ENCODE measurements at places on chromosomes 12 and 14.

DNA sequence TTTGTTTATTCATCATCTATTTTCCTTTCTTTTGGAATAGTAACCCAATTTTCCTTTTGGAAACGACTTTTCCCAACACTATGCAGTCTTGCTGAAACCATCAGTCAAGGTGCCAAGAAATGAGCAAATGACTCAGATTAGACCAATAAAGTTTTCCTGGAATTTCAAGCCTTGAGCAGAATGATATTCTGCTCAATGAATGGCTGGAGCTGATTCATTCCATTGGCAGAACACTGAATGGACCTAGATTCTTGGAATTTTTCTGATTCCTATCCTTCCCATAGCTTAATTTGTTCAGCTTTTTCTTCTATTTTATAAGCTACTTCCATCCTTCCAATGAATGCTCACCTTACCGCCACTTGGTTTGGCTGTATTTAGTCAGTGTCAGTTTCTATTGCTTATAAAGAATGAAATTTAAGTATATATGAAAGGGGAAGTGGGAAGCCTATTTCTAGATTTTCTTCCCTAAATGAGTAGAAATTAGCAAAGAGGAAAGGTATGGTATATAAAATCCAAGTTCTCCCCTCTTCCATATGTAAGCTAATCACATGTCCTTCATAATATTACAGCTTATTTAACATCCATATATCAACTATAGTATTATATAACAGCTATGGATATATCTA is 89.0 kb downstream of the C14orf39 start:
- no peak for DNase-seq

GRCh38 chr14:65637780-65638179 is 225.2 kb downstream of the FUT8 start:
- DNase-seq: no peak

DNA sequence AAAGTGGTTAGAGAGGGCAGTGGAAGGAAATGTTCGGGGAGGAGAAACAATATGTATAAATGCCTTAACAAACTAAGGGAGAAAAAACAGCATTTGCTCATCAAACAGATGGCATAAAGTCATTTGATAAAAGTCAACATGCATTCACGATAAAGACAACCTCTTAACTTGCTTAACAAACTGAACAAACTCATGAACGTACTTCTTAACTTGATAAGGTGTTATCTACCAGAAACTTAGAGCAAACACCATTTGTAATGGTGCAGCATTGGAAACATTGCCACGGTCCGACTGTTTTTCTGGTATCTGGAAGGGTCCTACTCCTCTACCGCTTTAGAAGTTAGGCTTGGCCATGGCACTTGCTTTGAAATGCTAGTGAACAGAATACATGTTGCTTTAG is 4.2 kb upstream of the RPS6KL1 start:
- no peak for DNase-seq

DNA sequence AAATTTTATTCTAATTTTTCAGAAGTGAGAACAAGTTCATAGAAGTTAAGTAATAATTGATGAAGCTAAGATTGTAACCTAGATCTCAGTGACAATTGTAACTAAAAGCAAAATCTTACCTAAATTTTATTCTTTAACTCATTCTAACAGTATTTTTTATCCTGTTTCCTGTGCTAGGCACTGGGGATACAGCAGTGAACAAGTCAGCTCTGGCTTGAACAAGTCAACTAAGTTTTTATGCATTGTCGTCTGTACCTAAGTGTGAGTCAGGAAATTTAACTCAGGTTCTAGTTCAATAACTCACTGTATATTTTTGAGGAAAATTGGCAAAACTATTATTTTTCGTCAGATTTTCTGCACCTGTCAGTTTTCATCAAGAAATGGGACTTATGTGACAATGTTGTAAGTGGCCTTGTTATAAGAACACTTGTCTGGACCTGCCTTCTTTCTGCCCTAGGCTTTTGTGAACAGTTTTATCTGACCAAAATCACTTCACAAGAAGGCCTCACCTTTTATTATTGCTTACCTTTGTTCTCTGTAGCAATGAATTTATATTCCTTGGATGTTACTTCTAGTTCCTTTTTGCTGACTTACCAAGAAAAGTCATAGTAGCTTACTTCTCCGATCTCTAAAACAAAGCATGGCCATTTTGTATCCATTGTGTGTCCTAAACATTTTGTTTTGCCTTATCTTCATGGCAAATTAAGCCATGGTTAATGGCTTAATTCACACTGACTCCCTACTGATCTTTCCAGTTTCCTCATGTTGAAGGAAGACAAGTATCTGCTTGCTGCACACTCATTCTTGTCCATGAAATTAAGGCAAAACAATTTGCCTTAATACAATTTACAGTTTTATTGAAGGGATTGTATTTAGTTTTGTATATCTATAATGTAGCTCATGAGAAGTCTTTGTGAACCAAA is 2.7 kb downstream of the TMTC3 start:
- DNase-seq: no peak

DNA sequence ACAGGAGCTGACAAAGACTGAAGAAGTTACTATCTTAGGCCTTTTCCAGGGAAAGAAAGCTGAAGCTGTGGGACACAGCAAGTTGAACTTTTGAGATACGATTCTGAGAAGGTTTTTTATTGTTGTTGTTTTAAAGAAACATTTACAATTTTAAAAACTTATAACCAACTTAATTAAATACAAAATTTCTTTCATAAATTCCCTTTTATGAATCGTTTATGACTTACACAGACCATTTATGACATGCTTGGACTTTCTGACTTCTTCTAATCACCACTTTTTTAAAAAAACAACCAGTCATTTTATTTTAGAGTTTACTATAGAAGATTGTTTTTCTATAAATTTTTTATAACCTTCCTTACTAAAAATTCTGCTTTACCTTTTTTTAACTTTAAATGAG is 68.7 kb downstream of the DHRS2 start:
- DNase-seq: no peak

- DNase-seq: no peak
These were observed 8.5 kb downstream of the CCDC85C start for GRCh38 chr14:99595524-99595923.

- no peak for DNase-seq
These were observed 83.6 kb upstream of the RESF1 start for GRCh38 chr12:31875609-31875964.

GRCh38 chr12:51923506-51924365 is 16.4 kb downstream of the ACVRL1 start:
- DNase-seq: no peak

DNA sequence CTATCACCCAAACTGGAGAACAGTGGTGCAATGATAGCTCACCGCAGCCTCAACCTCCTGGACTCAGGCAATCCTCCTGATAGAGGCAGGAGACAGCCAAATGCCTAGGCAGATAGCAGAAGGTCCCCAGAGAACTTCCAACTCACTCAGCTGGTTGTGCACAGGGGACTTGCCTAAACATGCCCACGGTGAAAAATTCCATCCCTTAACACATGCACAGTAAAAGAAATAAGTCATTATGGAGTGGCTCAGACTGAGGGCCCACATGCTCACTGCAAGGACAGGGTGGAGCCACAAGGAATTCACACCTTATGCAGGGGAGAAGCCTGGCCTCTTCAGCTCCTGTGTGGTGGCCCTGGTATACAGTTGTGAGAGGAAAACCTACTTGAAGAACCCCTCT is 525.8 kb upstream of the ATP2B1 start:
- no peak for DNase-seq

GRCh38 chr14:68878908-68879307 is 86.0 kb upstream of the ZFP36L1 start:
- DNase-seq: no peak

GRCh38 chr14:90727082-90727481 is 89.1 kb downstream of the TTC7B start:
- DNase-seq: no peak

DNA sequence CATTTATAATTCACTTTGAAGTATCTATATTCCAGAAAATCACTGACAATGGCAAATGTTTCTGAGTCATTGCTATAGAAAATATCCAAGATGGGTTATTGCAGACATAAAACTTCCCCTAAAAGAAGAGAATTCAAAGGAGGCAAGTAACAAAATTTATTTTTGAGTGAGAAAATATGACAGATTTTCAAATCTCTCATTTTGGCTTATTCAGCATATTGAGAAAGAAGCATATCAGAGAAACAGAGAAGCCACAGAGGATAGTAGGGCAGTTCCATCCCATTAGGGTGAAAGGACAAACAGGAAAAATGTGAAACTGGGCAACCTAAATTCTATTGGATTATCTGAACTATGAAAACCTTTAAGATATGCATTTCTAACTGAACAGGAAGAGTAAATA is 85.0 kb downstream of the SYT1 start:
- no peak for DNase-seq

GRCh38 chr14:33851366-33851765 is 99.5 kb downstream of the EGLN3 start:
- no peak for DNase-seq

DNA sequence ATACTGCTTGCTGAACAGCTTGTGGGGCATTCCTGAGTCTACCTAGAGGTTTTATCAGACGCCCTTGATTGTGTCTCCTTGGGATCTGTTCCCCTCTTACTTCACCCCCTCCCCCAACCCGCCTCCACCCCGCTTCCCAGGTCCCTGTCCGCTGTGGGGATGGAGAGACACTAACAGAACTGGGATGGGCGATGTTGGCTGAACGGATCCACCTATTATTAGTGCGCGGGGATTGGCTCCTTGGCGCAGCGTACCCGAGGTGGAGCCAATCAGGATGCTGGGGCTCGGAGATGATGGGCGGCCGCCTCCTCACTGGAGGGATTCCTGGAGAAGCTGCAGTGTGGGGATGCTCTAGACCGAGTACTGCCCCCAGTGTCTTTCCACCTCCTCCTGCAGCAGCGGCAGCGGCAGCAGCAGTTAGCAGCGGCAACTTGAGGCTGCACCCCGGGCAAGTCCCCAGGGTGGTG is at the start of gene SYT1:
Gene SYT1, plus strand, starts transcription at position 372 of the 467 bp plus-strand sequence.
- DNase-seq: no peak

DNA sequence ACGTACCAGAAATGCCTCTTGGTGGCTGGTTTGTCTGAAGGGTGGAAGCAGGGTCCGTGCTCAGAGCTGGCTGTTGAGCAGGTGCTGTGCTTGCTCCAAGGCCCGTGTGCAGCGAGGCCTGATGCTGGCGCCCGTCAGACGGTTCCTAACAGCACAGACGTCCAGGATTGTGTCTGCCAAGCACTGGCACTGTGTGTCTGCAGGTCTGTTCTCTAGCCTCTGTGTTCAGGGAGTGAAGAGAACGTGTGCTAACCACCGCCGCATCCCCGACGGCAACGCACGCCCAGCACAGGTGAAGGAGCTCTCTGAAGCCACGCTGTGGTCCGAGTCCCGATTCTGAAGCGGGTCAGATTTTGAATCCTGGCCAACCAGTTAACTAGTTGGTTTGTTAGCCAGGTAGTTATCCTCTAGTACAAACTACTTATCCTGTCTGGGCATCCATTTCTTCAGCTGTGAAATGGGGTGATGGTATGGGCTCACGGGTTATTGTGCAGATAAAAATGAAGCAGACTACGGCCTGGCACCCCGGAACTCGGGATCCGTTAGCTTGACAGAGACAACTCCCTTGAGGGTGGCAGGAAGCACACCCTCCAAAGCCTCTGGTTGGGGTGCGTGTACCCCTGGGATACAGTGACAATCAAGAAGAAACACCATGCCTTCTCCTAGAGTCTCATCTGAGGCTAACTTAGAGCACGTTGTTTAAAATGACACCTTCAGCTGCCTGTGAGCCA is 18.6 kb upstream of the TDRD9 start:
- no peak for DNase-seq

DNA sequence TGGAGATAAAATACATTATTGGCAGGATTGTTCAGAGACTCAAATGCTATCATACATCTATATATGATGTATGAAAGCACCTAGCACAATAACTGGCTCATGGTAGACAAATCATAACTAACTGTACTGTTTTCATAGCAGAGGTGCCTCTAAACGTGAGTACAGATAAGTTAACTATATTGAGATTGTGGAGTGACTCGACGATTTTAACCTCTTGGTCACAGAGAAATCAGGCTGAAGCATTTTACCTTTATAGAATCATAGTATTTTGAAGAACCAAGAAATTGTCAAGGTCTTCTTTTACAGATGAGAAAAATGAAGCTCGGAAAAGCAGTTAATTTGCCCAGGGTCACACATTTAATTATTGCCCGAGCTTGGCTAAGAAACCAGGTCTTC is 666 bp upstream of the DERA start:
- no peak for DNase-seq

DNA sequence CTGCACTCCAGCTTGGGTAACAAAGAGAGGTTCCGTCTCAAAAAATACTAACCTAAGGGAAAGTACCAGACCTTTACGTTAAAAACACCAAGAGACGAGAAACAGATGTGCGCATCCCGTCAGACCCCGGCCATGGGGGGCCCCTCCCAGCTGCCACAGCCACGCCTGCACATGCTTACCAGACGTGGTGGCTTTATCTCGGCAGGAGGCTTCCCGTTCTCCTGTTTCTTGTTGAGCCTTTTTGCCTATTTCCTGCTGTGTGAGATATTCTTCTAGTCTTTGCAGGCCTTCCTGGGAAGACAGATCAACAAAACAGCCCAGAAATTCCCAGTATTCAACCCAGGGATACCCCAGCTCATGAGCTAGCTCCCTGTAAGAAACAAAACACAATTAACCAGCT is 23.6 kb downstream of the PGAM5 start:
- no peak for DNase-seq

DNA sequence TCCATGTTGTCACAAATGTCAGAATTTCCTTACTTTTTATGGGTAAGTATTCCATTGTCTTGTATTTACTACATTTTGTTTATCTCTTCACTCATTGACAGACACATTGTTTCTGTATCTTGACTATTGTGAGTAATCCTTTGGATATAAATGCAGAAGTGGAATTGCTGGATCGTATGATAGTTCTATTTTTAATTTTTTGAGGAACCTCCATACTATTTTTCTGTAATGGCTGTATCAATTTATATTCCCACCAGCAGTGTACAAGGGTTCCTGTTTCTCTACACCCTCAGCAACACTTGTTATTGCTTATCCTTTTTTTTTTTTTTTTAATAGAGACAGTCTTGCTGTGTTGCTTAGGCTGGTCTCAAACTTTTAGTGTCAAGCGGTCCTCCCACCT is 3.5 kb upstream of the KICS2 start:
- DNase-seq: no peak

GRCh38 chr12:116043659-116044535 is 233.6 kb downstream of the MED13L start:
- no peak for DNase-seq

GRCh38 chr14:21025371-21026273 is 761 bp upstream of the NDRG2 start:
- DNase-seq: no peak

All from bone marrow (tissue), 2 donors.